Ascending aorta (tissue), 2 donors: ENCODE measurements at places on chromosomes 13 and 19.

- no peak for DNase-seq
These were observed 261.9 kb upstream of the SOX21 start for GRCh38 chr13:94974015-94974951.

- DNase-seq: no peak
These were observed 1.1 kb downstream of the NAA16 start for GRCh38 chr13:41312176-41312500.

GRCh38 chr13:113047587-113047986 lies 58.0 kb upstream of the F7 start:
- no peak for DNase-seq

DNA sequence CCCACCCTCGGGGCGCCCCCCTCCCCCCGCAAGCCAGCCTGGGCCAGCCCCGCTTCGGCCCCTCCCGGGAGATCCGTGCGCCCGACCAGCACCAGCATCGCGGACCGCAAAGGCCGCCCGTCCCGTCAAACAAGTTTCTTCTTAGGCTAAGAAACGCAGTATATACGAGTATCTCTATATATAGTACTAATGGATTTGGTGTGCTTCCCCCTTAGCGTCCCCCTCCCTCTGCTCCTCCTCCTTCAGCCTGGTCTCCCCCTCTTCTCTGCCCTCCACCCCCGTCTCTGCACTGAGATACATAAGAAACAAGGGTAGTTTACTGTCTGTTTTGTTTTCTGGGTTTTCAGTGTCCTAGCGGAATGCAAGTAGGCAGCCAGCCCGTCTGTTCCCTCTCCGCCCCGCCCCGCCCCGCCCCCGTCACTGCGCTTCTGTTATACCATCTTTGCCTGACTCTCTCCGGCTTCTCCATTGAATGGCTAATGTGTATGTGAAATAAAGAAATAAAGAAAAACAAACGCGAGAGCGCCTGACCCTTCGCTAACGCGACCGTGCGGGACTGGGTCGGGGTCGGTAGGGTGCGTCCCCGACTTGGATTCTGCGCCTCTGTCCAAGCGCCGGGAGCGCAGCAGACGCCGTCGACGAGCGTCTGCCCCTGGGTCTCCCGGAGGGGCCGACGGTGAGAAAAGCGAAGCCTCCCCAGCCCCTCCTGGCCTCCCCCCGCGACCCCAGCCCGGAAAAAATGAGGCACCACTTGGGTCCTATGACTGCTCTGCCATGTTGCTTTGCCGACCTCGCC lies 4.2 kb downstream of the LYL1 start:
- DNase-seq: peak; percentile 66

DNA sequence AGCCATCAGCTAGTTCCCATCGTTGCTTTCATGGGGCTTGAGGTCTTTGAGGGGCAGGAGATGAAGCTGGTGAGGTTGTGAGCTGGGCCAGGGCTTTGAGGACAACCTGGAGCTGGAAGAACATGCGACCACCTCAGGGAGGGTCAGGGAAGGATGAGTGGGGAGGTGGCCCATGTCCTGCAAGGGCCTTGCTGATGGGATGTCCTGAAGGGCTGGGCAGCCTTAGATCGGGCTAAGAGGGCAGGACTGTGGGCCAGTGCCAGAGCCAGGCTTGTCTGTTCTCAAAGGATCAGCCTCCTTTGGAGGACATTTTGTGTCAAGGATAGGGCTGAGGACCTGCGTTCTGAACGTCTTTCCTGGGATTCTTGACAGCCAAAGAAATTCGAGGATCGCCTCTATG lies 10.5 kb downstream of the CYTH2 start:
- no peak for DNase-seq
